ENCODE measurements at places on chromosomes 12 and 14.
A peak's percentile ranks its signal among the peaks of the same experiment; 100 is the strongest.

GRCh38 chr14:39875028-39875427, 442.8 kb upstream of the FBXO33 start:
- no peak for DNase-seq

GRCh38 chr12:6961695-6962284, 8.7 kb downstream of the PHB2 start:
- peak; percentile 74 for DNase-seq

DNA sequence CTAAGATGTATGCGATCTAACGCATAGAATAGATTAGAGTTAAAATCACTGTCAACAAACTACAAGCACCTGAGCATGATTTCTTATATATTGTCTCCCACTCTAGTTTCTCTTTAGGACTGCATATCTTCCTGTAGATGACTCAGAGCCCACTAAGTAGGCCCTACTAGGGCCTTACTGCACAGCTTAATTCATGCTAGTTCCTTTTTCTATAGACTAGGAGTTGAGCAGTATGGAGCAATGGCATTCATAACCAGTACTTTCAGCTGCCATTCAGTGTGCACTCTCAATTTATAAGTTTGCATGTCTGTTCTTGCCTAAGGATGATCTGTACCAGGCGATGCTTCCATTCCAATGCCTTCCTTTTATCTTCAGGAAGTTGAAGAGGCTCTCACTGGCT, 103.5 kb downstream of the METTL25 start:
- no peak for DNase-seq

- DNase-seq: no peak
Measured at GRCh38 chr14:99066378-99066777, 205.6 kb downstream of the BCL11B start.

GRCh38 chr12:12447236-12447635, 90.4 kb downstream of the BORCS5 start:
- no peak for DNase-seq

GRCh38 chr14:58699681-58700205, 62.0 kb downstream of the DACT1 start:
- no peak for DNase-seq

GRCh38 chr14:21868442-21869046, 194.9 kb upstream of the OR4E1 start:
- DNase-seq: peak; percentile 36

DNA sequence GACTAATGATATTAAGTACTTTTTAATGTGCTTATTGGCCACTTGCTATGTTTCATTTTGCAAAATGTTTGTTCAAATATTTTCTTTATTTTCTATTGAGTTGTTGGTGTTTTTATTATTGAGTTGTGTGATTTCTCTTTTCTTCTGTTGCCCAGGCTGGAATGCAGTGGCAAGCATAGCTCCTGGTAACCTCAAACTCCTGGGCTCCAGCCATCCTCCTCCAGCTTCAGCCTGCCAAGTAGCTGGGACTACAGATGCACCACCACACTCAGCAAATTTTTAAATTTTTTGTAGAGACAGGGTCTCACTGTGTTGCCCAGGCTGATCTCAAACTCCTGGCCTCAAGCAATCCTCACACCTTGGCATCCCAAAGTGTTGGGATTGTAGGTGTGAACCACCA, 199.2 kb downstream of the NOVA1 start:
- no peak for DNase-seq

- no peak for DNase-seq
Measured at GRCh38 chr14:55294603-55295002, 23.4 kb downstream of the FBXO34 start.

GRCh38 chr14:72665259-72665658, 228.6 kb downstream of the DPF3 start:
- peak; percentile 95 for DNase-seq

GRCh38 chr12:16610001-16610585, 4.1 kb upstream of the LMO3 start:
- DNase-seq: no peak

- DNase-seq: peak; percentile 66
Measured at GRCh38 chr12:94795520-94795919, 145.2 kb upstream of the TMCC3 start.

GRCh38 chr12:71014180-71014785, 93.7 kb upstream of the PTPRR start:
- DNase-seq: peak; percentile 58

DNA sequence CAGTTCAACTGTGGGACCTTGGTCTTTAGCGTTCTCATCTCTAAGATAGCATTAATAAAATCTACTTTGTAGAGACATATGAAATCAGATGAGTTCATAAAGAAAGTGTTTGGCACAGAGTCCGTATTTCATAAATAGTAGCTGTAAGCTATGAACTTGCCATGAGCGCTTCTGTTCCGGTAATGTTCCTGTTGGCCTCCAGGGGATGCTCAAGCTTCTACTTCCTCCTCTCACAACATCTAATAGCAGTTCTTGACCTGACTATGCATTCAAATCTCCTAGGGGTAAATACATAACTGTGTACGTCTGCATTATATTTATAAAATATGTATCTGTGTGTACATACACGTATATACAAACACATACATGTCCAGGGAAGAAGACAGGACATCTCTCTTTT, 288.2 kb upstream of the TMPO start:
- DNase-seq: no peak

GRCh38 chr14:75578786-75579337, 442 bp downstream of the FLVCR2 start:
- peak; percentile 41 for DNase-seq

DNA sequence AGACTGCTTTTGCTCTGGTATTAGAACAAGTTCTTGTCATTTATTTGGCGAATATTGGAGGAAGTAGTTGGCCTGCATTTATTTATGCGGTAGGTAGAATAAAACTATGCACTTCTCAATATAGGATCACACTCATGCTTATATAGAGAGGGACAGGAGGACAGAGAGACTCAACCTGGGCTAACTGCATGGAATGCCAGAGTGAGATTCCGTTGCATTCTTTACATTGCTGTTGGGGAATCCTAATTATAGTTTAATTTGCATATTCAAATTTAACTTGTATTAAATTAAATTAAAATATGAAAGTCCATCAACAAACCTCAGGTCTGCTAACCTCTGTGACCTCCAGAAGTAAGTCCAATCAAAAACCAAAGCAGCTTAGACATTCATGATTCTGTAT, 26.6 kb downstream of the OR10G3 start:
- DNase-seq: no peak

GRCh38 chr12:114911196-114911595, 227.2 kb upstream of the TBX3 start:
- DNase-seq: no peak

- no peak for DNase-seq
Measured at GRCh38 chr12:3107071-3107583, 29.9 kb downstream of the TSPAN9 start.

Data from muscle of back (tissue), 13 donors.